Lung (tissue), 17 donors: ENCODE measurements at places on chromosomes 5 and 9.

- DNase-seq, result no peak
Measured at GRCh38 chr9:77561331-77562018, 86.6 kb downstream of the GNA14 start.

DNA sequence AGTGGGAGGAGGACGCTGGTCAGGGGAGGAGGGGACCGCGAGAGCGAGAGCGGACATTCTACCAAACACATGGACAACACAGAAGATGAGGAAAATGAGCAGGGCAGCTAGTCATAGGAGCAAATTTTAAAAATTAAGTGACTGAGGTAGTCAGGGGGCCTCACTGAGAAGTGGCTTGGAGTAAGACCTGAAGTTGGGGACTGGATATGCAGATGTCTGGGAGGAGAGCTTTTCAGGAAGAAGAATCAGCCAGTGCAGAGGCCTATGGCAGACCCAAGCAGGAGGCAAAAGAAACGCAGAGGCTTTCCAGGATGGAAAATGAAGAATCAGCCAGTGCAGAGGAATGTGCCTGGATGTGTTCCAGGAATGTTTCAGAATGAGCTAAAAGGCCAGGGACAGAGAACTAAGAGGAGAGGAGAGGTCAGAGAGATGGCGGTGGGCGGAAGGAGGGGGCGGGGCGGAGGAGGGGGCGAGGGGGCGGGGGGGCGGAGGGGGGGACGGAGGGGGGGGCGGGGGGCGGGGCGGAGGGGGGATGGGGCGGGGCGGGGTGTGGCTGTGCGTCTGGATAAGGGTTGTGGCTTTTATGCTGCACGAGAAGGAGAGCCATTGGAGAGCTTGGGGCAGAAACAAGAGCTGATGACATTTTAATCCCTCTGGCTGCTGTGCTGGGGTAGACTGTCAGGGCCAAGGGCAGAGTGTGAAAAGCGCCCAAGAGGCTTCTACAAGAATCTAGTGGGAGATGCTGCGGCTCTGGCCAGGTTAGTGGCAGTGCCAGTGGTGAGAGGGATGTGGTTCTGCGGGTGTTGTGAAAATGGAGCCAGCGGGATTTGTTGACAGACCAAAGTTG, 129.6 kb downstream of the KCNIP1 start:
- DNase-seq, result peak; percentile 84

DNA sequence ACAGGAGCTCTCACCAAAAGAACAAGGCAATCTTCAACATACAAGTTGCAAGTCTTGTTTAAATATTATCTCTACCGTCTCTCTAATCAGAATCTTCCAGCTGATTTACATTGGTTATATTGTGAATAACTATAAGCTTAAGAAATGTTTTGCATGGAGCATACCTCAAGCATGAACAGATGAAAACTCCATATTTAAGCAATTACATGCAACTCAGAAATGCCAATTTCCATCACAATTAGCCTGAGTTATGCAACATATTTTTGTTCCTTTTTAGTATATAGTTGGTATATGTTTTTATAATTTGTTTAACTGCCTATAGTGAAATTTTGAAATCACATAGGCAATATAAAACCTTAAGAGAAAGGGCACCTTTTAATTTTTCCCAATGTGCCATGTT, 142.5 kb downstream of the DENND1A start:
- DNase-seq, result no peak

- peak; percentile 42 for DNase-seq
Measured at GRCh38 chr9:112327718-112328450, 5.5 kb downstream of the PTBP3 start.

DNA sequence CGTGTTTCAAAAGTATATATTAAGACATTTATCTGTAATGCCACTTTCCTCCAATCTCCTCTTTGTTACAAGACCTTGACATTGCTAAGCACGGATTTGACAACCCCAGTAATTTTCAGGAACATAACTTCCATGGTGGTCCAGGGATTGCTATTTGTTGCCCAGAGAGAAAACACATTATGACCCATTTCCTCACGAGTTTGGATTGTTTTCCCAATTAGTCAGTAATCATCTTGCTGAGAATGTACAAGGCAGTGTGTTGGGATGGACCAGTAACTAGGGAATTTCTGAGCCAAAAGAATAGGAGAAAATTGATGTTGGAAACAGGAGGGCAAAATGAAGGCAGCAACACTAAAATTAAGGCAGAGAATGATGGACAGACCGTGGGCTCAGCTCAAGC, 574.1 kb downstream of the EBF1 start:
- DNase-seq, result no peak

DNA sequence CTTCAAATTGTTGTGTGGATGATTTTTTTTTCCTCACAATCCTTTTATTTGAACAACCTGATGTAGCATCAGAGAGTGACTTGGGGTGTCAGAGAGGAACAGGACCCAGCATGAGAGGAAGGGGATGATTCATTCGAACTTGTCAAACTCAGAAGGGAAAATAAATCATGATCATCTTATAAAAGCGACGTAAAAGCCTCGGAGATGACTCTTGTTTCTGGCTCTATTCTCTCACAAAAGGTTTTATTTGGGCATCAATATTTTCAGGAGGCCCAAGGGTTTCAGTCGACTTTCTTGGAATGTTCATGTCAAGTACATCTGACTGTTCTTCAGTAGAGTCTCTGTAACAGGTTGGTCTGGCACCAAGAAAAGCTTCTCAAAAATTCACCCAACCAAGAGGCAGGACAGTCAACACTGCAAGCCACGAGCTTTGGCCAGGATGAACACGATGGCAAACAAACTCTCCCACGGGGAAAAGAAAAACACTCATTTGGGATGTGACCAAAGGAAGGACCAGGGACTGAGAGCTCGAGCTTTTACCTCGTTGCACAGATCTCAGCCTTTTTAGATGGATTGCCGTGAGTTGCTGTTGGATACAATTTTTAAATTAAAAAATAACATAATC, 55.1 kb downstream of the ANKH start:
- no peak for DNase-seq

- DNase-seq, result no peak
Measured at GRCh38 chr9:36802201-36802920, 229.7 kb downstream of the MELK start.

GRCh38 chr9:113635586-113635985, 172.1 kb downstream of the RGS3 start:
- no peak for DNase-seq

DNA sequence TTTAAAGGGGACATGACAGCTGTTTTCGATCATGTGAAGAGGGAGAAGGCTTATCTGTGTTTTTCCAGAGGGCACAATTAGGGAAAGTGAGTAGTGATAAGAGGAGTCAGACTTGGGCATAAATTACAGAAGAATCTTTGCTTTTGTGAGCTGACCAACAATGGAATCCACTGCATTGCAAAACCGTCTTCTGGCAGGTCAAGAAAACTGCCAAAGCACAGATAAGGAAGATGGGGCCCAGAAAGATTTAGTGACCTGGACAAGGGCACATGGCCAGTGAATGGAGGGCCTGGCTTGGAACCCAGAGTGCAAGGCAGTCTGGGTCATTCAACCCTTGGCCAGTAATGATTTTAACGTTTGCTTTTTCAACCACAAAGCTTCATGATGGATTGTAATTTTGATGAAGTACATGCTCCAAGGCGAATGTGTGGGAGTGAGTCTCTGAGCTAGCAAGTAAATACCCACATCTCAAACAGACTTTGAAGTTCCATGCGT, 153.2 kb upstream of the MAST4 start:
- DNase-seq, result peak; percentile 86

DNA sequence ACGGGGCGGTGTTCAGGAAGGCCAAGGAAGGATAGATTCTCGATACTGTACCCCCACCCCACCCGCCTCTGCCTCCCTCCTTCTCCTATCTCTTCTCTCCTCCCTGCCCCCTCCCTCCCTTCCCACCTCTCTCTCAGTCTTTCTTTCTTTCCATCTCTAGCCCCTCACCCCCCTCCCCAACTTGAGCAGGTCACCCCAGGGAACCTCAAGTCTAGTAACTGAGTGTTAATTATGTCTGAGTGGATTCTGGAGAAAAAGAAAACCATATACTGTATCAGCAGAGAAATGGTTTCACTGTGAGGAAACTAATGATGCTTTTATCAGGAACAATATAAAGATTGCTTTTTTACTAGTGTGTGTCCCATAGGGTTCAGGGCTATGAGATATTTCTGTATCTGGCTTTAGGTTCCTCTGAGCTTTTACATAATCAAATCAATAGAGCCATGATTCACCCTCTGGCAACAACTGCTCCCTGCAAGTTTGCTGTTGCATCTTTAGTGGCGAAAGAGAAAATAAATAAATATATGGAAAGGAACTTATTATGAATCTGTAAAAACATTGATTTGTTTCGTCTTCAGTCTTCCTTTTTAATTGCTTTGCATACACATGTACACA, 639.7 kb downstream of the CCDC171 start:
- DNase-seq, result no peak

- peak; percentile 73 for DNase-seq
Measured at GRCh38 chr9:82116556-82116955, 128.0 kb downstream of the SPATA31D1 start.

- DNase-seq, result no peak
Measured at GRCh38 chr5:17302106-17302505, 84.7 kb downstream of the BASP1 start.
